CD8-positive, alpha-beta T cell (primary cell): ENCODE measurements at places on chromosomes 5 and 9. TPM values are rescaled to one million over a fixed set of nuclear protein-coding genes. Genes with fewer than 3 reads are reported as not detected.

DNA sequence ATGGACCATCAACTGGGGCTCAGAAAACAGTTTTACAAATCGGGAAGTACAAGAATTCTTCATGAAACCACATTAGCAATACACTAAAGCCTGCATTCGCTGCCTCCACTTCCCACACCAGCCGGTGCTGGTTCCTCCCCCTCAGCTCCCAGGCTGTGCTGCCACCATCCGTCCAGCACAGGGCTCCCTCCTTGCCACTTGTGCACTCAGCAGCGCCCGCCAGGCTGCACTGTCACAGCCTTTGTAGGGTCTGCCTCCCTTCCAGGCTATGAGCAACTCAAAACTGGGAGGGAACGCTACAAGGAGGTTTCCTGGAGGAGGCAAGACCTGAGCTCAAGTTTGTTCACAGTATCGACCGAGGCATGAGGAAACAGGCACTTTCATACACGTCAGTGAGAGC is 7.7 kb downstream of the MAPK9 start:
- DNase-seq: no peak

GRCh38 chr5:96928931-96929708 is 6.8 kb upstream of the LNPEP start:
- peak; percentile 34 for DNase-seq

GRCh38 chr5:77876862-77877502 is 100.8 kb upstream of the TBCA start:
- no peak for DNase-seq

DNA sequence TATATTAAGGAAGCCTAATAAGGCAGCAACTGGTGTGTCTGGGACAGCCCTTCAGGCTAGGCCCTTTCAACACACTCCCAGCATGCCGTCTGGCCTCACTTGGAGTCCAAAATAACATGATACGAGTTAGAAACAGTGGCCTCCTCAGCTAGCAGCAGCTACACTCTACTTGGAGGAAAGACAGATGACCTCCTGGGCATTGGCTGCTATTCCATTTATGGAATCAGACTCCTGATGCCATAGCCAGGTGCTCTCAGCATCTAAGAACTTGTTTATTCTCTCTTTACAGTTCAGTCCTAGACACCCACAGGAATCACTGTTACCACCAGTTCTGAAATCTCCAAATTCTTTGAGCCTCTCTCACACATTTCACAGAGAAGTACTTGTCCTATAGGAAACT is 31.8 kb downstream of the RUSC2 start:
- no peak for DNase-seq

DNA sequence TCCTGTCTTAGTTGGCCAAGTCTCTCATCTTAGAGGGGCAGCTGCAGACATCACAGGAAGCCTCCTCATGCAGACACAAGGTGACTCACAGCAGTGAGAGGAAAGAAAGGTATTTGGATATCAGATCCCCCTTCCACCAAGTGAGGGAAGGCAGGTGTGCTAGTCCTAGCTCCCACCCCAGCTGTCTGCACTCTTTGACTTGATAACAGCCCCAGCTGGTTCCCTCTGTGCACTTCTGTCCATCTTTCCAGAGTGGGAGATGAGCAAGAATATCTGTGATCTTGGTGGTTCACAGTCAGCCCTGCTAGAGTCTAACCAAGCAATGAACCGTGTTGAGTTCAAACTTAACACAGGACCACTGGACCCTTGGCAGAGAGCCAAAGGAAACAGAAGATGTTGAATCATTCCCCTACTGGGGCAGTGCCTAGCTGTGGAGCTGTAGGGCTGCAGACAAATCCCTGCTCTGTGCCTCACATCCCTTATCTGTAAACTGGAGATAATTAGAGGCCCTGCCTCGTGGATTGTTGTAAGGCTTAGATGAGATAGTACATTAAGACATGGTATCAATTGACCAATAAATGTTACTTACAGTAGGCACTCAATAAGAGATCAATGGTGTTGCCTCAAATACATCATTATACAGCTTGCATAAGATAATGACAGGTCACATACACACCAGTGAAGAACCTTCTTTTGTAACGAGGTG is 39.1 kb downstream of the SH3RF2 start:
- DNase-seq: no peak

DNA sequence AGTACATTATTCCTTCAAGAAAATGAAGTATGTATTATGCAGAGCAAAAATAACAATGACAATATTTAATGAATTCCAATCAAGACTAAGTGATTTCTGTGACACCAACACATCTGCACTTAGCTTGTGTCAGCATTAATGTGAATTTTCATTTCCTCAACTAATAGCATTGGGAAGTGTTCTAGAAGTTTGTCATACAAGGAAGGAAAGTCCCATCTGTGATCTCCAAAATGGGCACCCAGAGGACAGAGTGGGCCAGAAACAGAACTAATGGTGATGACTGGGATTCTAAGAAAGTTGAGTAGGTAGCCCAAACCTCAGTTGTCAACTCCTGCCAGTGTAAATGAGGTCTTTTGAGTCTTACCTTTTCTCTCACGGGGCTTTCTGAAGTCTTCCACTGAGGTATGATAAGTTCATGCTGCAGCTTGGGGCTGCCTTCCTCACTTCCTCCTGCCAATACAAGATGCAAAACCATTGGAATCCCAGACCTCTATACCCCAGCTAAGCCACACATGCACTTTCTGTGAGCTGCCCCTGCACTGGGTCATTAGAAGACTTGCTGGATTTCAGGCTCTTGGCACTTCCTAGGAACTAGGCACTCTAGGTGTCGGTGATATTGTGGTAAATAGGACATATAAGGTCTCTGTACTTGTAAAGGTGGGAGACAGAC is 4.9 kb downstream of the ADAM19 start:
- no peak for DNase-seq

DNA sequence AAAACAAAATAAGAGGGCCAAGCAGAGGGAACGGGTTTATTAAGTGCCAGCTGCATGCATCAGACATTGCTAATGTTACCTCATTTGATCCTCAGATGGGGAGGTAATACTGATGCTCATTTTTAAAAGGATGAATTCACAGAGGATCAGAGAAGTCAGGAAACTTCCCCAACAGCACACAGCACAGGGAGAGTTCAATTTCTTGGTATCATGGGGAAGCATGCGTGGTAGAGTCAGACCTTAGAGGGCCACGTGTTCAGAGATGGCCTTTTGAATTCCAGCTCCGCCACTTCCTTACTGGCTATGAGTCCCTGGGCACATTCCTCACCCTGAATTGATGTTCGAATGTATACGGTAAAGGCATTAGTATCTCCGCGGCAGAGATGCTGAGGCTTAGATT is 108.3 kb downstream of the MYO10 start:
- no peak for DNase-seq

- DNase-seq: no peak
Measured at GRCh38 chr9:74125941-74126340, 371.2 kb upstream of the RORB start.

- no peak for DNase-seq
Measured at GRCh38 chr9:114003351-114003750, 74.7 kb downstream of the AMBP start.

Gene LPAR1
- total RNA-seq: not detected
